ENCODE measurements at places on chromosomes 1 and 21.

- no peak for DNase-seq
Measured at GRCh38 chr1:211633524-211633846, 41.9 kb downstream of the NEK2 start.

DNA sequence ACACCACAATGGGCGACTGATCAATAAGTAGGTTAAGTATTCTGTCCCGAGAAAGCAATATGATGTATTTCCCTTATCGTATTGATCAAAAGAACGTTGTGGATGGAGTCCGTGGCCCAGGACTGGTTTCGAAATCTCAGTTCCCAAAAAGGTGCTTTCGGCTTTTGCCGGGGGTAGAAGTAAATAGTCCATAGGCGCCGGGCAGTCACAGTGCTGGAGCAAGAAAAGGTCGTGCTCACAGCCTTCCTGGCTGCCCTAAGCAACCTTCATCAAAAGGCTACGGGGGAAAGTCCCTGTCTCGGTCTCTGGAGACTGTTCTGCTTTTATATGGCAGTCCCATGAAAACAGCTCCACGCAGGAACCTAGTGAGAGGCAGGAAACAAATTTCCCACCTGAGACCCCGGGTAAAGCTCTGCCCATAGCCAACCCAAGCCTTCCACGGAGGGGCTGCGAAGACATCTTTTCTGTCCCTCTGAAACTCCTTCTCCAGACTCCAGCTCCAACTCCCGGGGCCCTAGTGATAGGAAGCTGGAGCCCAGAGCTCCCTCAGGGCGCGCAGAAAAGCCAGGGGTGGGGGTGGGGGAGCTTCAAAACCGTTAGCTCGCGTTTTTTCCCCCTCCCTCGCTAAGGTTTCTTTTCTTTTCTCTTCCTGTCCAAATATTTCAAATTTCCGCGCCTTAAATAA is 7.0 kb downstream of the CDKN2C start:
- DNase-seq = no peak

GRCh38 chr21:33441489-33442477 is 38.0 kb downstream of the TMEM50B start:
- no peak for DNase-seq

GRCh38 chr1:21304488-21304887 is 14.2 kb upstream of the ECE1 start:
- DNase-seq = no peak

GRCh38 chr1:59071289-59071688 is 225.6 kb upstream of the FGGY start:
- no peak for DNase-seq

- DNase-seq = no peak
Measured at GRCh38 chr1:146021050-146021445, 487 bp downstream of the HJV start.

DNA sequence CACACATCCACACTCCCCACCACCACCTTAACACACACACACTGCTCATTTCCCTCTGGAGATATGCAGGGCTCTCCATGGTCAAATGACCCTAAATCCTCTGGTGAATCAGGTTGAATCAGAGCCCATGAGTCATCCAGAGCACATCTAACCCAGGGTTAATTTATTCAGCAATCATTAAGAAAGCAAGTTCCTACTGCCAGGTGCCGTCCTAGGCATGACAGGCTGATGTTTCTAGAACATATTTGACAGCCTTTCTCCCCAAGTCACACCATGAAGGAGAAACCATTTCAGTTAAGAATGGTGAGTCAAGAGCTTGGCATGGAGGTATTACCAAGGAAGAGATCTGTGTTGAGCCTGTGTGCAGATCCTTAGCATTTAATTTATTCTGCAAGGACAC is 194.3 kb upstream of the CAMK1G start:
- no peak for DNase-seq

DNA sequence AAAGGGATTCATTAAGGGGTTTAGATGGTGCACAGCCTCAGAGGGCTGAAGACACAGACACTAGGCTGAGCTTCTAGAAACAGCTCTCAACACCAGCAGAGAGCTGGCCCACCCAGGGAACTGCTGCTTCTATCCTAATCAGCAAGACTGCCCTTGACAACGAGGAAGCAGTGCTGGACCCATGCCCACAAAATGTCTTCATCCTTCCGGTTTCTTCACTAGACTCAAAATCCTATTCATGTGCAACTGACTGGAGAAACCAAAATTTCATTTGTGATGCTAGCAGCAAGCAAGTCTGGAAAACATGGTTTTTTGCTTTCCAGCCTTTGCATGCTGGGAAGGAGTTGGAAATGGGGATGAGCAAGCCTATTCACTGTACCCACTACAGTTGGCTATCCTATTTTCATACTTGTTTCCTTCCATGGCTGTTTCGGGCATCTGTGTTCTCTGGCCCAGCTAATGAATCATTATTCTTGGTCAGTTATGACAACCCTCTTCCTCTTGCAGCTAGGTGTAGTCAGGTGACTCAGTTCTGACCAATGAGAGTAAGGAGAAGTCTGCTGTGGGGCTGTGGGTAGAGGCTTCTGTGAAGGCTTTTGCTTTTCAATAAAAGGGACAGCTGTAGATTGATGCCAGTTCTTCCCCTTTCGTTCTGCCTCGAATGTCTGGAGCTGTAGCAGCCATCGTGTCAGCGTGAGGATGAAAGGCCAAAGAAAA is 14.6 kb upstream of the TMEM61 start:
- no peak for DNase-seq
